ENCODE measurements at places on chromosomes 12 and 14.

DNA sequence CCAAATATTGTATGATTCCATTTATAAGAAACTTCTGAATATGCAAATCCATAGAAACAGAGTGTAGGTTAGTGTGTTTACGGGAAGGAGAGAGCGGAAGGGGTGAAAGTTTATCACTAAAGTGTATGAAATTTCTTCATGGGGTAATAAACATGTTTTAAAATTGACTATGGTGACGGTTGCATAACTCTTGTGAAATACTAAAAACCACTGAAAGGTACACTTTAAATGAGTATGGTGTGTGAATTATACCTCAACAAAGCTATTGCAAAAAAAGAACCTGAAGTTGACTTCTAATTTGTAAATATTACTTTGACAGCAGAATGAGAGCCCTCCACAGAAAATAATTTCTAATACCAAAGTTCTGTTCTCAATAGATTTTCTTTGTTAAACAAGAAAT lies 47.1 kb downstream of the ATG2B start:
- DNase-seq, result no peak

- DNase-seq, result no peak
Measured at GRCh38 chr14:82805892-82806825, 1272.5 kb upstream of the SEL1L start.

DNA sequence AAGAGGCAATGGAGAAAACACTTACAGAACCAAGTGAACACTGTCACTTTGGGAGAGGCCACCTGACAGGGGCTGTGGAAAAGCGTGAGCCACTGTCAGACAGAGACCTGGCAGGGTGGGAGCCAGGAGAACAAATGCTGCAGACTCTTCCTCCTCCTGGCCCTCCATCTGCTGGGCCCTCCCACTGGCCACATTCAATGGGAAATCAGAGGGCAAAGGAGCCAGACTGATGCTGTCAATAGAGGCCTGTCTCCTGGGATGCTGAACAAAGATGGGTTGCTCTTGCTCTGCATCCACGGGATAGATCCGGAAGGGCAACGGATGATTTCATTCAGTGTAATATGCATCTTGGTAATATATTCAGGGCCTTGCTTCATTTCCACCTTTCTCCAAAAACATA lies 44.9 kb upstream of the BCAT1 start:
- DNase-seq, result no peak

DNA sequence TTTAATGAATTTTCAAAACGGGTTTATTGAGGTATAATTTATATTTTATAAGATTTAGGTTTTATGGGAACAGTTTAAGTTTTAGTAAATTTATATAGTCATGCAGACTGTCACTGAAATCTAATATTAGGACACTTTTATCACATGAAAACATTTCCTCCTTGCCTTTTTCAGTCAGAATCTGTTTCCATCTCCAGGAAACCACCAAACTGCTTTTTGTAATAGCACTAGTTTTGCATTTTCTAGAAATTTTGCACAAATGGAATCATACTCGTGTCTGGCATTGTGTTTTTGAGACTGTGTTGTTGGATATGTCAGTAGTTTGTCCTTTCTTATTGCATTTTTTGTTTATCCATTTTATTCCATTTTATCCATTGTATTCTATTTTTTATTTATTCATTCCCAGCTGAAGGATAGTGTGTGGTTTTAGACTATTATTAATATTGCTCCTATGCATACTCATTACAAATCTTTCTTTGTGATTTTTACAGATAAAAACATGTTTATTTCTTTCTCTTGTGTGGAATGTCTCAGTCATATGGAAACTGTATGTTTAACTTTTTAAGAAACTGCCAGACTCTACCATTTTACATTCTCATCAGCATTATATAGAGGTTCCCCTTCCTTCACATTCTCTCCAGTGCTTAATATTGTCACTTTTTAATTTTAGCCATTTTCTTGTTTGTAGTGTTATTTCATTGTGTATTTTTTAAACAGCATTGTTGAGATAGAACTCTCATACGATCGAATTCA lies 26.5 kb downstream of the PALS1 start:
- DNase-seq, result no peak

GRCh38 chr14:104747876-104748275 lies 5.1 kb upstream of the SIVA1 start:
- no peak for DNase-seq

- DNase-seq, result no peak
Measured at GRCh38 chr14:53226553-53226952, 73.4 kb upstream of the DDHD1 start.

GRCh38 chr14:79248126-79248525 lies 963.2 kb downstream of the DIO2 start:
- DNase-seq, result no peak

All from small intestine (tissue), 16 donors.